Left lobe of liver (tissue), 2 donors: ENCODE measurements at places on chromosomes 7 and 10. TPM values are rescaled to one million over a fixed set of nuclear protein-coding genes. Genes with fewer than 3 reads are reported as not detected.

- no peak for DNase-seq
These were observed 33.5 kb downstream of the KCNMA1 start for GRCh38 chr10:77604063-77604462.

GRCh38 chr7:139523199-139523941 is at the start of gene CLEC2L:
TSS of gene CLEC2L (plus strand) at chr7:139523685. CDS start at chr7:139523928, 243 bp downstream.
- DNase-seq = no peak

GRCh38 chr7:27677912-27678612 is 15.4 kb upstream of the HIBADH start:
- no peak for DNase-seq

The EIF4EBP2 gene
- 59.2 TPM for total RNA-seq
